Stimulated activated naive CD4-positive, alpha-beta T cell treated with Interleukin-2 at 50 U/mL for 16 hours (primary cell): ENCODE measurements at places on chromosomes 16 and 17.

GRCh38 chr16:22191532-22192260 lies 14.4 kb upstream of the EEF2K start:
- peak; percentile 19 for DNase-seq

DNA sequence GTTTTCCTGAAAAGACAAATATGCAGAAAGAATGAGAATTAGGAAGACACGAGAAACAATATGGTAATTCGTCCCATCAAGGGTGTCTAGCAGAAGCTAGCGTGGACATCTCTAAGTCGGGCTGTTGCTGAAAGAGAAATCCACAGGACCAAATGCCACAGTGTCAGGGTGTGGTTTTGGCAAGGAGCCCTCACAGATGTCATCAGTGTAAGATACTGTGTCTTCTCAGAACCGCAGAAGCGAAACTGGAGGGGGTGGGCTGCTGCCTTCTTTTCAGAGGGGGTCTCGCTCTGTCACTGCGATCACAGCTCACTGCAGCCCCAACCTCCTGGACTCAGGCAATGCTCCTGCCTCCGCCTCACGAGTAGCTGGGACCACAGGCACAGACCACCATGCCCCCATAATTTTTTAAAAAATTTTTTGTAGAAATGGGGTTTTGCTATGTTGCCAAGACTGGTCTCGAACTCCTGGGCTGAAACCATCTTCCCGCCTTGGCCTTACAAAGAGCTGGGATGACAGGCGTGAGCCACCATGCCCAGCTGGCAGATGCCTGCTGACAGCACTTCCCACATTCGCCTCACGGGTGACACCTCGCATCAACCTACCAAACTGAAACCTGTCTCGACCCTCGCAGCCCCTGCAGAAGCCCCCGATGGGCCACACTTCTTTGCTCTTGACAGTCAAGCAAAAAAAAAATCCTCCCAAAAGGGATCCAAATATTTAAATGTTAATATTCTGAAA lies 26.2 kb downstream of the TRAP1 start:
- DNase-seq: no peak

GRCh38 chr16:55944377-55944802 lies 69.2 kb upstream of the CES5A start:
- DNase-seq: peak; percentile 34

DNA sequence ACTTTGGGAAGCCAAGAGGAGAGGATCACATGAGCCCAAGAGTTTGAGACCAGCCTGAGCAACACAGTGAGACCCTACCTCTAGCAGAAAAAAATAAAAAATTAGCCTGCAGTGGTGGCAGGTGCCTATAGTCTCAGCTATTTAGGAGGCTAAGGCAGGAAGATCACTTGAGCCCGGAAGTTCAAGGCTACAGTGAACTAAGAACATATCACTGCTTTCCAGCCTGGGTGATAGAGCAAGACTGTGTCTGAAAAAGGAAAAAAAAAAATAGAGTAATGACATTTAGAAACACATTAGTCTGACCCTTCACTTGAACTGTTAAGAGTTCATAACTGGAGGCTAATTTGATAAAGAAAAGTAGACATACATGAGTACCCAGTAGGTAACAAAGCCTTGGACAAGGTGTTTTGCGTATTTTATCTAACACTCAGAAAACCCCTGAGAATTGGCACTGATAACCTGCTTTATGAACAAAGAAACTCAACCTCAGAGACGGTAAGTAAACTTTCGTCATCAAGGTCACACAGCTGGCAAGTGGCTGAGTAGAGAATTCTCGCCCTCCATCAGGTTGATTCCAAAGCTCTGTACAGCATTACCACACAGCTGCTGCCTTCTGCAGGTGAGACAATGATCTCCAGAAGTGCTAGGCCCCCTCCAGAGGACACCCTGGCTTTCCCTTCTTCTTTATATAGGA lies 101.1 kb downstream of the SMG6 start:
- DNase-seq: no peak
